DMS 273 treated with DMSO at 0.1 percent for 48 hours (cell line): ENCODE measurements at places on chromosomes 16 and 17.

GRCh38 chr17:36183001-36183971 lies 6.8 kb upstream of the TBC1D3B start:
- no peak for DNase-seq

DNA sequence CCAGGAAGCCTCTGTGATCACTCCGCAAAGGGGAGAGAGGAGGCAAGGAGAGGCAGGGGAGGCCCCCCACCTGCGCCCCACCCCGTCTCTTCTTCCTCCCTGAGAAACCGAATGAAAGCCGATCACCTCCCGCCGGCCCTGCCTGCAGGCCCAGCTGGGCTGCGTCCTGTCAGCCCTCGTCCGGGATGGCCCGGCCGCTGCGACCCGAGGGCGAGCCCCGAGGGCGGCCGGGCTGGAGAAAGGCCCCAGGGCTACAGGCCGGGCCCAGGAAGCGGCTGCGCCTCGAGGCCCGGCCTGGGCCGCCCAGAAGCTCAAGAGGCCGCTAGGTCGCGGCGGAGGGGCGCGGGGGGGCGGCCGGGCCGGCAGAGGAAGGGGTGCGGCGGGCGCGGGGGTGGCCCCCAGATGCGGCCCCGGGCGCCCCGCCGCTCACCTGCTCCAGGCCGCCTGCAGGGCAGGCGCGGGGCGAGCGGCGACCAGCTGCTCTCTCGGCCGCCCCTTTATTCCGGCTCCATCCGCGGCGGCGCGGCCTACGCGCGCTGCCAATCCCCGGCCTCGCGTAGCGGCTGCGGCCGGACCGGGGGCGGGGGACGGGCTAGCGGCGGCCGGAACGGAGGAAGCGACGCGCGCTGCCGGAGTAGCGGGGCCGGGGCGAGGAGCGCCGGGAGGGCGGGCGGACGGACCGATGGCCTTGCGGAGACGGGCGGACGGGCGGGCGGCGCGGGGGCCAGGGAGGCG lies at the start of gene ZNF319:
Gene ZNF319 (minus strand): TSS at position 702 of the 735 bp plus-strand sequence. CDS start 2,407 bp downstream, outside the sequence.
- no peak for DNase-seq

- DNase-seq = no peak
Observed at GRCh38 chr16:81456523-81457325, 12.1 kb downstream of the CMIP start.

- DNase-seq = no peak
Observed at GRCh38 chr17:81701288-81702071, 1.7 kb upstream of the MRPL12 start.

GRCh38 chr16:4900036-4900435 lies 36.9 kb downstream of the PPL start:
- DNase-seq = no peak

DNA sequence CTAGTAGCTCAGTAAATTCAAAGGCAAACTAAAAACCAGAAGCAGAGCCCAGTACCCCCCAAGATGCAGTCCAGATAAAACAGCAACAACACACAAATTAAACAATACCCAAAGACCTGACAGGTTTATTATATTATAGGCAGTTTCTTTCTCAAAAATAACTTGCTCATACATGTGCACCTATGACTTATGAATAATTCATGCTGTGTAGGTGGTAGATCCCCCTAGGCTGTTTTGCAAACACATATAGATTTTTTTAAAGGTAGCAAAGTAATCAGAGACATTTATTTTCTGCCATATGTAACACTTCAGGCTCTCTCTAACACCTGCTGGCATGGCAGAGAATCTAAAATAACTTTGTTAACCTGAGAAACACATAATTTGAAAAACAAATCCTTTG lies 27.2 kb downstream of the CACNG1 start:
- no peak for DNase-seq

DNA sequence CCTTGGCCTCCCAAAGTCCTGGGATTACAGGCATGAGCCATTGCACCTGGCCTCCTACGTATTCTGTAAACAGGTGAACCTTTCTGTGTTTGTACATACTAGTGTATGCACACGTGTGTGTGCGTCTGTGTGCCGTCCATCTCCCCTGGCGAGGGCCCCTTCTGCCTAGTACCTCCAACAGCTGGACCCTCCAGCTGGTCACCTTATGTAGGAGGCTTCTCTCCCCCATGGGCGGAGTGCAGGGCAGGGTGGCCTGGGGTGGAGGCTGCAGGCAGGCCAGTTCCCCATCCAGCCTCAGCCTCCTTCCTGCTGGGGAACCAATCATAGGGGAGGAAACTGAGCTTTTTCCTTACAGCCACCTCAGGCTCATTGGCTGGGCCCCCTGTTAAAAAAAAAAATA lies 24.4 kb upstream of the DOC2B start:
- no peak for DNase-seq

DNA sequence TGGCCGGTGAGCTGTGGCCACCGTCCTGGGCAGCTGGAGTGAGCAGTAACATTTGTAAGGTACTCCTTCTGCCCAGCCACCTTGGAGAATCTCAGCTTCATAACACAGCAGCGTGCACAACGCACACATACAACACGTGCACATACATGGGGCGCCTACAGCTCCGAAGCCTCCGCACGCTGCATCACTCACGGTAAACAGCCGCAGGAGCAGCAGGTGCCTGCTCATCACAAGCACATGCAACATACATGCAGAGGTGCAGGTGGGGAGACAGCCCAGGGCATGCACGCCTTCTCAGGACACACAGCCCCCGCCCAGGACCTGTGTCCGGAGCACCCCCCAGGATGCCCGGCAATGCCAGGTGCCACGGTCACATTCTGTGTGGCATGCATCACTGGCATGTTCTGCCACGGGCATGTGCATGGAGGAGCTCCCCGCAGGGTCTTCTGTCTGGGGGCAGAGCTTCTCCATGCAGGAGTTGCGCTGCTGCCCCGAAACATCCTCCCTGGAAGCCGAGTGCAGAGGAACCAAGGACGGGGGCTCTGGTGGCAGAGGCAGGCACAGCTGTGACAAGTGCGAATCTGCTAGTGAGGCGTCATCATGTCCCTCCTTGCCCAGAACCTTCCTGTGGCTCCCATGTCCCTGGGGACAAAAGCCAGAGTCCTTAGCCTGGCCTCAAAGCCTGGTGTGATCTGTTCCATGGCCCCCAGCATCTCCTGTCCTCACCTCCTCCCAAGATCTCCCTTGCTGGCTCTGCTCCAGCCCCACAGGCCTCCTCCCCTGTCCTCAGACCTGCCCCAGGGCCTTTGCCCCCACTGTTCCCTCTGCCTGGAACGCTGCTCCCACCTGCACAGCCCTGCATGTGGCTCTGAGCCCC lies 184.0 kb upstream of the GSE1 start:
- no peak for DNase-seq

DNA sequence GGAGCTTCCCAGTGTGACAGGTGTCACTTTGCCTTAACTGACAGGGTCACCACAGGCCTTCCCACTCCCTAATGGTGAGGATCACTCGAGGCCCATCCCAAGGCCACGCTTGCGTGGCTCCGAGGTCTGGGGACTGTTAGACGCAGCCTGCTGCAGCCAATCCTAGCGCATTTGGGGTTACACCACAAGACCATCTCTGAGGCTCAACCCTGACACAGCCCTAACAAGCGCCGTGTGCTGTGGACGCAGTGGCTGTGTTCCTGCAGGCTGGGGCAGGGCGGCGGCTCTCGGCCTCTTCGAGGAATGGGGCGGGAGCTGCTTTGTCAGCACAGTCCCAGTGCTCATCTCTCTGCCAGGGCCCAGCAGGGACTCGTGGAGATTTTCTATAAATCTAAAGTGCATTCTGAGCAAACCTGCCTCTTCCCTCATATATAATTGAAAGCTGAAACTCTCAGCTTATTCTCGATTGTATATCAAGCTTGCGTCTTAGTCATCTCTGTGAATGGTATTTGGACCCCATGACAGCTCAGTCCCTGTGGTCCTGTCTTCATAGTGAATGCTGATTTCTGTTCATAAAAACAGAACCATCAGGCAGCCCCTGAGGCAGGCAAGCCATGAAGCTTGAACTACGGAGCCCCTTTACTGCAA lies 65.8 kb upstream of the CHMP6 start:
- no peak for DNase-seq

DNA sequence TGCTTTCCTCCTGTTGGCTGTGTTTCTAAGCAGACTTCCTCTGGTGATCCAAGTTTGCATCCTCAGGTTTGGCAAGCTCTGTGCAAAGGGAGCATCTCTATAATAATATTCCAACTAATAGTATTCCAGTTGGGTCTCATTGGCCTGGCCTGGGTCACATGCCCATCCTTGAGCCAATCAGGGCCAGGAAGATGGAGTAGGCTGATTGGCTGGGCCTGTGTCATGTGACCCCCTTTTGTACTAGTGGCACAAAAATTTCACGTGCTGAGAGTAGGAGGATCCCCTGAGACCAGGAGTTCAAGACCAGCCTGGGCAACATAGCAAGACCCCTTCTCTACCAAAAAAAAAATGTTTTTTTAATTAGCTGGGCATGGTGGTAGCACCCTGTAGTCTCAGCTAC lies 35.2 kb upstream of the MLYCD start:
- no peak for DNase-seq

- no peak for DNase-seq
Observed at GRCh38 chr16:71354156-71354555, 4.4 kb upstream of the CALB2 start.

DNA sequence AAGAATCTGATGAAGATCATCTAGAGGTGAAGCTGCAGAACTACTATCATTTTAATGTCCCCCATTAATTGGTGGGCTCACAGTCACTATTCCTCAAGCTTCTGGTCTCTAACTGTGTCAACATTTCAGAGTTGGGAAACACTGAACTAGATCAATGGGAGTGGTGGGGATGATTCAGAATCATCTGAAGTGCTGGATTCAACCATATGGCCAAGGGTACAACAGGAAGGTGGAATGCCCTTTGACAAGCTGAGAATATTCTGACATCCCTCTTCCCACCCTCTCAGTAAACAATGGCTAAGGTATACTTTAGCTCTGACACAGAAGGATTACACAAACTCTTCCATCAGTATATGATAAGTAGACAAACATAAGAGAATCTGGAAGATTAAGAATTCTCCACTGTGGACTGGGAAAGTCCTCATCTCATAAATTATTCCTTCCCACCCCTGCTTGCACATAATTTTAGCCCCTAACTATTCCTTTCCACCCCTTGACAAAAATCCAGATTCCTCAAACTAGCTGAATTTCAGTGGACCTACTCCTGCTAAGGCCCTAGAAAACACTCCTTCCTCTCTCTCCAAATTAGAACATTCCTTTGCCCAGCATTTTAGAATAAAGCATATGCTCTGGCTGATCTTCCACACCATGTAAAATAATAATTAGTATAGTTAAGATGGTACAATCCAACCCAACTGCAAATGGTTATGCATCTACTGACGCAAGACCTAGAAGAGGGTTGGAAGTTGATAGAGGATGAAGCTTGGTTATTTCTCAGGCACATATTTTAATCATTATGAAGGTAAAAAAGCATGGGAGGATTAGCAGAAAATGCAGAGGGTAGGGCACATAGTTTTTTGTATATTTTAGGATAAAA lies 16.3 kb upstream of the RFFL start:
- DNase-seq = no peak

GRCh38 chr17:21463779-21464407 lies 87.7 kb downstream of the KCNJ12 start:
- DNase-seq = no peak

DNA sequence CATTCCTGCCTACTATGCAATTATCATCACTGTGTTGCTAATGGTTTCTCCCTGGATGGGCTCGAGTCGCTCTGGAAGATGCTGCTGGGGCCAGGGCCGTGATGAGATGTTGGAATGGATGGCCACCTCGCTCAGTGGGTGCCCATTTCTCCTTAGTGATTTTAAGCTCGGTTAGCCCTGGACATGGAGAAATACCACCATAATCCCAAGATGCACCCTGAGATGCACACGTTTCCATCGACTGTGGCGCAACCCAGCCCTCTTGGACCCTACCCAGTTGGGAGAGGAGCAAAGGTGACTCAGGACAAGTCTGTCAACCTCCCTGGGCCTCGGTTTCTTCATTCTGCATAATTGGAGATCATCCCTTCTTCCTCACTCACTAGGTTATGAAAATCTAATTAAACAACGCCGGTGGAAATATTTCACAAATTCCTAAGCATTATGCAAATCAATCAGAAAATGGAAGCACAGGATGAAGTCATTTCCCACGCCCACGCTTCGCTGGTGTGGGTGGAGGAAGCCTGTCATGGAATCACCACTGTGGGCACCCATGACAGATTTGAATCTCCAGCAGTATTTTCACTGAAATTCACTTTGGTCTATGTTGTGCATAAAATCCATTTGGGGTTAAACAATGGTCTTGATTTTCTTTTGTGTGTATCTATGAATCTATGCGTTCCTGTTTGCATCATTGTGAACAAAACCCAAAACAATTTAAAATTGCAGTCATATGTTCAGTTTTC lies 195.2 kb downstream of the AXIN2 start:
- DNase-seq = no peak

- no peak for DNase-seq
Observed at GRCh38 chr17:27530764-27531391, 74.6 kb downstream of the KSR1 start.

DNA sequence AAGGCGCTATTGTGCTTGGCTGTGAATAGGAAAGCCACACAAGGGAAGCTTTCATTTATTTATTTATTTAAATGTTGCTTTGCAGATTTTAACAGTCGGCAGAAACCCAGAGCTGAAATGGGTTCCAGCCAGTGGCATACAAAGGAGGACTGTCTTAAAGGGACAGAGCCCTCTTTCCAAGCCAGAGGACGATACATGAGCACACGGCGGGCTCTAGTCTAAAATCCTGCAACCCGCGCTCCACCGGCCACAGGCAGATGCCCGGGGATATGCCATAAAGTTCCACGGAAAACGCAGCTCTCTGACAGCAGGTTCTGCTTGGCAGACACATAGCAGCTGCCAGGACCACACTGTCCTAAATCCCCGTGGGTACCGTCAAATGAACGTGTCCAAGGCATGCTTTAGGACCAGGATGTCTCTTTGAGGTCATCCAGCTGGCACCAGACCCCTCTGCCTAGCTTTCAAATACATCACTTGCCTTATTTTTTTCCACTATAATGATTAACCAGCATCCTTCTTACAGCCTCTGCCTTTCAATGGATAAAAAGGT lies 64.6 kb downstream of the CYTH1 start:
- peak; percentile 39 for DNase-seq

GRCh38 chr17:49210158-49211029 lies at the start of the genes ABI3 and GNGT2:
ABI3 (plus strand) TSS chr17:49210707; CDS start chr17:49210725, 18 bp downstream.
GNGT2 (minus strand) TSS chr17:49210574; CDS start chr17:49207422, 3,152 bp downstream.
- no peak for DNase-seq

DNA sequence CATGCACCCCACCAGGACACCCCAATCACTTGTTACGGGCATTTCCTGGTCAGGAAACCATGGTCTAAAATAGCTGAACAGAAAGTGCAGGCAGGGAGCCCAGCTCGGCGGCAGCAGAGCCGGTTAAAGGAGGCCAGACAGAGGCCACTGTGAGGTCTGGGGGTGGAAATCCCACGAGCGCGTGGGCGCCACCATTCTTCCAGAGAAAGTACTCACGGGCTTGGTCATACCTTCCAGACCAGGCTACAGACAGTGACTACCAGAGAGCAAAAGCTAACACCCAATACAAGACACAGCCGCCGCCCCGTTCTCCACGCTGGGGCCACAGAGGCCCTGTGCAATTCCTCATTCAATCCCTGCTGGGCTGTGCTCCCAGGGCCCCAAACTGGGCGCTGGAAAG lies 11.9 kb downstream of the CEP131 start:
- no peak for DNase-seq
